Activated CD8-positive, alpha-beta T cell treated with anti-CD3 and anti-CD28 coated beads, Interleukin-2, amount 10 ng/mL, durations not matched to agents 7 days and 5 days (primary cell): ENCODE measurements at places on chromosomes 3 and 15. TPM values are rescaled to one million over a fixed set of nuclear protein-coding genes. Genes with fewer than 3 reads are reported as not detected.

KBTBD13 gene
- not detected for total RNA-seq

DNA sequence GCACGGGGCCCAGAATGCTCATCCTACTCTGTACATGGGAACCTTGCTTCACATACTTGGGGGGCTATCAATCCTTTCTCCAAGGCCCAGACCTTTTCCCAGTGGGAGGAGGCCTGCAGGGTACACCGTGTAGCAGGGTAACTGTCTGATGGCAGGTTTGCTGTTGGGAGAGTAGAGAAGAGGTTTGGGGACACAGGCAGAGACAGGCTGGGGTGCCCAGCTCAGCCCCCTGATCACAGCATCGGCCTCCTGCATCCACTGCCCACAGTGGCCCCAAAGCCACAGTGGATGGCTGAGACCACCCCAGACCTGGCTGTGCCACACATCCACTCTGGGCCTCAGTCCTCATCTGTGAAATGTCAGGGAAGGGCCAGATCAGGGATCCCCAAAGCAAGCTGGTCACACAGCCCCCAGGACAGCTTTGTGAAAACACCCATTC, 5.6 kb downstream of the CHRNA3 start:
- H3K4me3 ChIP-seq, result no peak overlapping the region
- H3K4me1 ChIP-seq, result peaks cover 12% of the 10 kb centered on the region

CHP1 gene
- total RNA-seq, result 62.8 TPM

GRCh38 chr15:69574506-69574905, 121.9 kb downstream of the RPLP1 start:
- peaks cover 53% of the 10 kb centered on the region for H3K4me1 ChIP-seq
- peaks cover 17% of the 10 kb centered on the region for H3K27me3 ChIP-seq
- peak overlapping the region; percentile 9 for H3K27ac ChIP-seq

DNA sequence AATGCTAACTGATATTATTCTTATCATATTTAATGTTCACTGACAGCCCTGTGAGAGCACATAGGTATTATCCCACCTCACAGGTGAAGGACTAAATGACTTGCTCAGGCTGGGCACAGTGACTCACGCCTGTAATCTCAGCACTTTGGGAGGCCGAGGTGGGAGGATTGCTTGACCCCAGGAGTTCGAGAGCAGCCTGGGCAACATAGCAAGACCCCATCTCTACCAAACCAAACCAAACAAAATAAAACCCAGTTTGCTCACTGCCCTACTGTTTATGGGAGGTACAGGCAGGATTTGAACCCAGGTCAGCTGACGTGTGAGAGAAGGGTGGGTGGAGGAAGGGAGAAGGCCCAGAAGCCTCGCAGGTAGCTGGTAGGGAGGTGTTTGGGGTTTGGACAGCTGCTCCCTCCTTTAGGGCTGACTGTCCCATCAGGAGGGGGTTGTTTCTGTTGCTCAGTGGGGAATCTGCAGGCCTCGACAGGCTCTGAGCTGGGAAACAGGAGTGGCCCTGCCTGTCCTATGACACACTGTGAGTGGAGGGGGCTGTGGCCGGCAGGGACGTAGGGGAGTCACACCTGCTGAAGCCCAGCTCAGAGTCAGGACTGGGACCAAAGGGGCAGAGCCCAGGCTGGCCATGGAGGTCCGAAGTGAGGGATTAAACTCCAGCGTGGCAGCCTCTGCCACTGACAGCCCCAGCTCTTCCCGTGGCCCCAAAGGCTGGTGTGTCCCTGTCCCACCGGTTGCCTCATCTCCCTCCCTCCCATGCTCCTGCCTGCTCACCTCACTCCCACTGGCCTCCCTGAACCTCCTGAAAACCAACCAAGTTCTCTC, 25.3 kb downstream of the BHLHE40 start:
- H3K27me3 ChIP-seq, result no peaks in the 10 kb centered on the region
- H3K36me3 ChIP-seq, result no peaks in the 10 kb centered on the region
- DNase-seq, result no peak
- H3K4me3 ChIP-seq, result no peak overlapping the region
- H3K27ac ChIP-seq, result peak overlapping the region; percentile 79

GRCh38 chr15:83709241-83709640, 55.3 kb downstream of the ADAMTSL3 start:
- H3K27ac ChIP-seq, result no peak overlapping the region
- no peaks in the 10 kb centered on the region for H3K4me1 ChIP-seq
- H3K36me3 ChIP-seq, result no peaks in the 10 kb centered on the region
- no peaks in the 10 kb centered on the region for H3K27me3 ChIP-seq

GRCh38 chr15:59687836-59688235, 1.3 kb downstream of the BNIP2 start:
- H3K36me3 ChIP-seq, result peaks cover 30% of the 10 kb centered on the region
- no peaks in the 10 kb centered on the region for H3K27me3 ChIP-seq
- peak; percentile 54 for DNase-seq
- peak overlapping the region; percentile 96 for H3K27ac ChIP-seq

DNA sequence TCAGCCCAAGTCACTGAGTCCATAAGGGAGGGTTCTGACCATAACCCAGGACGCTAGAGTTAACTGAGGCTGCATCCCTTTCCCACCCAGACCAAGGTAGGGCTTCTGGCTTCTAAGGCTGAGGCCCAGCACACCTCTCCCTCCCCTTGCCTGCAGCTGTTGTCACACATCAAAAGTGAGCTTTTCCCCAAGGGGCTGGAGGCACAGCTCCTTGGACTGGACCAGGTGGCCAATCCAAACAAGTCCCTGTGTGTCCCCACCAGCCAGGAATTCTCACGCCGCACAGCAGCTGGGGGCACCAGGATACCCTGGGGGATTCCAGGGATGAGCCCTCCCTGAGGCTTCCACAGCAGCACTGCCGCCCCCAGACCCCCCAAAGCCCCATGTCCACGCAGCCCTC, 22.3 kb upstream of the ISLR2 start:
- no peaks in the 10 kb centered on the region for H3K36me3 ChIP-seq
- no peaks in the 10 kb centered on the region for H3K4me1 ChIP-seq
- H3K27me3 ChIP-seq, result no peaks in the 10 kb centered on the region
- no peak overlapping the region for H3K4me3 ChIP-seq
